ENCODE measurements at places on chromosomes 11 and 22.

DNA sequence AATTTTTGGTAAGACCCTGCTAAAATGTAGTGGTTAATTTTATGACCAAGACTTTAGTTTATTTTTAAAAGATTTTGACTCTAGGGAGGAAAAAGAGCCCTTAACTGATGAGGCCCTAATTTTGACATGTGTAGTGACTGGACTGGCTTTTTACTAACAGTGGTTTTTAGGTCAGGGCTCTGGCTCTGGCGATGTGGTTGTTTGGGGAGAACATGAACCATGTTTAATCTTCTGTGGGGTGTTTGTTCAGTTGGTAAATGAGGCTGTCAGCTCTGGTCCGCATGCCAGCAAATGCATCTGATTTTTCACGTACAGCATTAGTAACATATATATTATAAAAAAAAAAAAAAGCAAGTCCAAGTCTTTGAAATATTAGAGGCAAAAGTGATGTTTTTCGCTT, 104.3 kb downstream of the EXT2 start:
- no peak overlapping the region for H3K27ac ChIP-seq
- H3K27me3 ChIP-seq: no peaks in the 10 kb centered on the region
- H3K4me1 ChIP-seq: peaks cover 1% of the 10 kb centered on the region
- no peak overlapping the region for H3K4me3 ChIP-seq

- H3K36me3 ChIP-seq: no peaks in the 10 kb centered on the region
- no peak for DNase-seq
- H3K4me3 ChIP-seq: no peak overlapping the region
- H3K27ac ChIP-seq: no peak overlapping the region
- no peaks in the 10 kb centered on the region for H3K4me1 ChIP-seq
Observed at GRCh38 chr11:85423794-85424193, 203.3 kb downstream of the DLG2 start.

DNA sequence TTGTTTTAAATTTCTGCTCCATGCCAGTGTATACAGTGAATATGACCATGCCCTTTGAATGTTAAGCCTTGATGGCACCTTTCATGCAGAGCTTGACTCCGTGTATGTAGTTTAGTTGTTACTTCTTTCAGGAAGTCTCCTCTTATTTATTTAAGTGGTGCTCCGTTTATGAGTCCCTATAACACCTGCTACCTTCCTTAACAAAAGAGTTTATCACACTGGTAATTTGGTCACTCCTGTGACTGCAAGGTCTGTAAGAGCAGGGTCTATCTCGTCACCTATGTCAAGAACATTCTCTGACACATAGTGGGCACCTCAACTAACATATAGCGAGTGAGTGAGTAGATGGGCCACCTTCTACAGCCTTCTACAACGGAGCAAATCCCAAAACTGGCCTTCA, 152.5 kb downstream of the CCDC34 start:
- no peaks in the 10 kb centered on the region for H3K27me3 ChIP-seq
- DNase-seq: no peak
- H3K27ac ChIP-seq: no peak overlapping the region
- no peak overlapping the region for H3K4me3 ChIP-seq
- H3K4me1 ChIP-seq: peaks cover 15% of the 10 kb centered on the region

DNA sequence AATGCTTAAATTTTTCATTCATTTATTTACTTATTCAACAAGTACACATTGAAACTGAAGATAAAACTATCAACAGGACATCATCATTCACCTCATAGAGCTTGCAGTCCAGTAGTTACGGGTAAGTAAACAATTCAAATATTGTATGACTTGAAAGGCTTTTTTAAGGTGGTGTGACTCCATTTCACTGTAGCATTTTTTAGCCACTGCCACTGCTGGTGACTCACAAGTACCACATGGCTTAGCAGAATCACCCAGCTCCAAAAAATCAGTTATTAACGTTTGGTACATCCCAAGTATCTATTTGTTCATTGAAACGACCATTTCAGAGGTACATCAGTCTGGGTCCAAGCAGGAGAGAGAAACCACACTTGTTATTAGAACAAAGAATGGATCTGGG, 427.9 kb upstream of the DDI1 start:
- no peak overlapping the region for H3K27ac ChIP-seq
- no peaks in the 10 kb centered on the region for H3K27me3 ChIP-seq

DNA sequence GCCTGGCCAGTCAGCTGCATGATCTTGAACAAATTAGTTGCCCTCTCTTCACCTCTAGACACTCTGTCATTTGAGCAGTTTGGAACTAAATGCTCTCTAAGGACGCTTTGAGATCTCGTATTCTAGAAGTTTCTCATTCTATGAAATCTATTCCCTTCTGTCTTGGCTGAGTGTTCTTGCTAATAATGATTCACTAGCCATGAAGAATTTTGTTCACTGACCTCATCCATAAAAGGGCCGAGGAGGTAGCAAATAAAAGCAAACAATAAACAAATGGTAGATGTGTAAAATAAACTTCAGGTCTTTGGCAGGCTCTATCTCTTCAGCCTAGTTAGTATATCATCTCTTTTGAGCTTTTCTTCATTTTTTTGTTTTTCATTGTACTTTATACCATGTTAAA, 76.6 kb downstream of the USP35 start:
- no peak overlapping the region for H3K27ac ChIP-seq
- no peaks in the 10 kb centered on the region for H3K36me3 ChIP-seq
- H3K27me3 ChIP-seq: no peaks in the 10 kb centered on the region
- no peak for DNase-seq

DNA sequence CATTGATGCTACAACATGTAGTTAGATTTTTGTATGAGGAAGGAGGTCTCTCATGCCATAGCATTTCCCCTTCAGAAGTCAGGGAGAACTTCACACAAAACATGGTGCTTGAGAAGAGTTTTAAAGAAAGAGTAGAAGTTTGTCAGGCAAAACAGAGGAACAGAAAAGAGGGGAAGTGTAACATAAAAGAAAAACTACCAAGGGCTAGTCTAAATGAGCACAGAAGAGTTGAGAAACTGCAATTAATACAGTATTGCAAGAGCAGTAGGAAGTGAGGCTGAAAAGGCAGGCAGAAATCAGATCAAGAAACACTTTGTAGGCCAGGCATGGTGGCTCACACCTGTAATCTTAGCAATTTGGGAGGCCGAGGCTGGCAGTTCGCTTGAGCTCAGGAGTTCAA, 61.0 kb downstream of the FAM168A start:
- DNase-seq: no peak
- H3K27ac ChIP-seq: no peak overlapping the region
- H3K4me1 ChIP-seq: peaks cover 2% of the 10 kb centered on the region
- H3K36me3 ChIP-seq: no peaks in the 10 kb centered on the region

- peak overlapping the region; percentile 51 for H3K27ac ChIP-seq
- no peaks in the 10 kb centered on the region for H3K27me3 ChIP-seq
- no peak for DNase-seq
- H3K4me1 ChIP-seq: peaks cover 5% of the 10 kb centered on the region
- no peak overlapping the region for H3K4me3 ChIP-seq
Observed at GRCh38 chr11:15774388-15774939, 581.9 kb downstream of the SOX6 start.

DNA sequence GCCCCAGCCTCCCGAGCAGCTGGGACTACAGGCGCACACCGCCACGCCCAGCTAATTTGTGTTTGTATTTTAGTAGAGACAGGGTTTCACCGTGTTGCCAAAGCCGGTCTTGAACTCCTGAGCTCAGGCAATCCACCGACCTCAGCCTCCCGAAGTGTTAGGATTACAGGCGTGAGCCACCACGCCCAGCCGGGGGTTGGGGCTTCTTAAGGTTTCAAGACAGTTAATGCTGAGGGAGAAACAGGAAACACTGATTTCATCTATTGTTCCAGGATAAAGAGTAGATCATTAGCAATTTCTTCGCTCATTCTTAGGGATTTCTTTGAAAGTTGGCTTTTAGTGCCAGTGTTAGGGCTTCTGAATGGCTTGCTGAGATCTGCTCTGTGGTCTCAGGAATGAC, 21.2 kb upstream of the CLMP start:
- H3K36me3 ChIP-seq: no peaks in the 10 kb centered on the region
- H3K4me3 ChIP-seq: no peak overlapping the region
- H3K27me3 ChIP-seq: no peaks in the 10 kb centered on the region

GRCh38 chr22:38846412-38846811, 2.6 kb upstream of the NPTXR start:
- H3K36me3 ChIP-seq: no peaks in the 10 kb centered on the region
- H3K27ac ChIP-seq: no peak overlapping the region
- H3K27me3 ChIP-seq: no peaks in the 10 kb centered on the region
- no peak for DNase-seq
- no peaks in the 10 kb centered on the region for H3K4me1 ChIP-seq

DNA sequence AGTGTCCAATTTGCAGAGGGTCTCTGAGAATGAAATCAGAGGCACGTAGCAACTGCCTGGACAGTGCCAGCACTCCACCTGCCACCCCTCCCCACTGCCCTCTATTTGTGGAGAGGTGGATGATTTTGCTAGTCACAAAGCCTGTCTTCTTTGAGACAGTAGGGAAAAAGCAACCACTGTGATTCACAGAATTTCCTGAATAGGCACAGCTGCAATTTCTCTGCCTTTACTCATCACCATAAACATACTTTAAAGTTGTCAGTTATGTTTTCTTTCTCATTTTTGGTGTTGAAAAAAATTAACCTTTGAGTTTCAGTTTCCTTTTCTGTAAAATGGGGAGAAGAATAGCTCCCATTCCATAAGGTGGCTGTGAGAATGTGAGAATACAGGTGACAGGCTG, 134.3 kb downstream of the TEAD1 start:
- no peak for DNase-seq
- no peak overlapping the region for H3K4me3 ChIP-seq
- no peaks in the 10 kb centered on the region for H3K36me3 ChIP-seq
- H3K27ac ChIP-seq: no peak overlapping the region
- no peaks in the 10 kb centered on the region for H3K27me3 ChIP-seq

DNA sequence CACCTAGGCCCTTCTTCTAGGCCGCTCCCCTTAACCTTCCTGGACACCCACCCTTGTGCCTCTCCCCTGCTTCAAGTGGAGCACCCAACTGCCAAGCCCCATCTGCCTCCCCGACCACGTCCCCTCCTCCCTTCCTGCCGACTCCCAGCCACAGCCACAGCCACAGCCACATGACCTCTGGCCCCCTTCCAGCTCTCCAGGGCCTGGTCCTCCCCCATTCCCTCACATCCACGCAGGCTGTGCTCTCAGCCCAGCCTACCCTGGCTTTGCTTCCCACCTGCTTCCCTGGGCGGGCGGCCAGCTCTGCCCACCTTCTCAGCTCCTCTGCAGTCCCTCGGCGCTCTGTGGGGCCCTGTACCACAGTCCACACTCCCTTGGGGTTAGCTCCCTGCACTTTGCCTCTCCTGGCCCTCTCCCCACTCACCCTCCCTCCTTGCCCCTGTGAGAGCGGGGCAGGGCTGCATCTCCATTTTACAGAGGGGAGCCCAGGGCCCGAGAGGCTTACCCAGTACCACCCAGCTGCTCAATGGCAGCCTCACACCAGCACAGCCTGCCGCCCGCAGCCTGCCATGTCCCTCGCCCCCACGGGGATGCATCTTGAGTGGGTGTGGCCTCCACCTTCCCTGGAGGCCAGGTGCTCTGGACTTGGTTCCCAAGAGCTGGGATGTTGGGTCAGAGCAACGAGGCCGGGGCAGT, 20.3 kb downstream of the PARVG start:
- no peak overlapping the region for H3K27ac ChIP-seq
- peak; percentile 20 for DNase-seq
- H3K4me3 ChIP-seq: no peak overlapping the region

- H3K4me1 ChIP-seq: peaks cover 10% of the 10 kb centered on the region
- no peaks in the 10 kb centered on the region for H3K36me3 ChIP-seq
- no peak overlapping the region for H3K4me3 ChIP-seq
- H3K27ac ChIP-seq: no peak overlapping the region
- no peaks in the 10 kb centered on the region for H3K27me3 ChIP-seq
Observed at GRCh38 chr11:113202431-113202830, 112.0 kb upstream of the TTC12 start.

DNA sequence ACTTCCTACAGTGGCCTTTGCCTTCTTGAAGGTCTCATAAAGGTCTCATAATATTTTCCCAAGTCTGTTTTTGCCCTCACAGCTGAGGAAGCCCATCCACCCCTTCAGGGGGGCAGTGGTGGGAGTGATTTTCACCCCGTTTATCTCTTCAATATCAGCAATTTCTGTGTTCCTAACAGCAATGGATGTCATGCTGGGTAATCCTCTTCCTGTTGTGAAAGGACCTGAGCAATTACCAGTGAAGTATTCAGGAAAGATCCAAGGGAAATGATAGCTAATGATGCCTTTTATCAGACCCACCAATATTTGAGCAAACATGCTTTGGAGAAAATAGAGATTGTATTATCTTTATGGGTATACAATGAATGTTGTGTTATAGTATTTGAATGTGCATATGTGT, 226.9 kb downstream of the INSC start:
- DNase-seq: no peak
- H3K27ac ChIP-seq: no peak overlapping the region
- no peaks in the 10 kb centered on the region for H3K27me3 ChIP-seq
- H3K4me3 ChIP-seq: no peak overlapping the region
- no peaks in the 10 kb centered on the region for H3K4me1 ChIP-seq
- H3K36me3 ChIP-seq: no peaks in the 10 kb centered on the region

DNA sequence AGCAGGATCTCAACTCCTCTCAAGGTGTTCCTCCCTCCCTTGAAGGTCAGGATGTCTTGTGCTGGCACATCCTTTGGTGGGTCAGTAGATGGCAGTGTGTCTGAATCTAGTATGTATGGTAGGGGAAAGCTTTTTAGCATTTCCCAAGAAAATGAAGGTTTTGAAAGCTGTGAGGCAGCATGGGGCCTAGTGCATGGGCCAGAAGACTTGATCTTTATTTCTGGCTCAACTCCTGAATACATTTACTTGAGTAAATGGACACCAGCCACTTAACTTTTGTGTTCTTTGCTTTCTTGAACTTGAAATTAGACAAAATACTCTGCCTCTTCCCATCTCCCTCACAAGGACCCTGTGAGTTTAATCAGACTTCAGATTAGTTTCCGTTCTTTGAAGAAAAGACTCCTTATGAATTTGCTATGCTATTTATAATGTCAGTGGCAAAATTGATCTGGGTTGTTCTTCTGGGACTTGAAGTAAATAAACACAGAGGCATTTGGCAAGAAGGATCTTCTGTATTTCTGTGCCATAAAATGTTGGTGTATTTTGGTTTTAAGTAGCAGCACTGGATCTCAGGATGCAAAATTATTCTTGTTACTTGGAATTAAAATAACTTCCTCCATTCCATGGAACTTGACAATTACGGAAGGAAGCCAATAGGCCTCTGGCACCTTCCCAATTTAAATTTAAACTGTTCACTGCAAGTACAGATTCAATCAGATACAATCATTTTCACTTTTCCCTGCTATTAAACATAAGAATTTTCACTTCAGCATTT, 288.8 kb downstream of the CASP12 start:
- H3K4me3 ChIP-seq: no peak overlapping the region
- H3K27ac ChIP-seq: no peak overlapping the region
- no peaks in the 10 kb centered on the region for H3K36me3 ChIP-seq

Data from ovary (tissue), 10 donors.